Kidney glomerular epithelial cell (primary cell): ENCODE measurements at places on chromosomes 4 and X.
A peak's percentile ranks its signal among the peaks of the same experiment; 100 is the strongest.

- DNase-seq: no peak
These were observed 682.3 kb downstream of the TRIML1 start for GRCh38 chr4:188821500-188821899.

GRCh38 chr4:86894455-86894854 is 2.2 kb upstream of the C4orf36 start:
- no peak for DNase-seq

DNA sequence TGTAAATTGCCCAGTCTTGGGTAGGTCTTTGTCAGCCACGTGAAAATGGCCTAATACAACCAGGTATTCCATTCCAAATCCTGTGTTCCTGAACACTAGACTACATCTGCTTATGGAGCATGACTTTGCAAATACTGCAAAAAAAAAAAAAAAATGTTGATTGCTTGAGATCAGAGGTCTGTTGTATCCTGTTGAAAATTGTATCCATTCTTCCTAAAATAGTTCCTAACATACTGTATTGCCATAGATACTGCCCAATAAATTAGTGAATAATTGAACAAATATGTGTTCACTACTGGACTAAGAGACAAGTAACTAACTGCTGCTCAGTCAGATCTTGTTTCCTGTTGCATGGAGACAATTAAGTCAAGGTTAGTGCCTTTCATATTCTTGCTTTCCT is 164.3 kb upstream of the PABPC4L start:
- DNase-seq: no peak

DNA sequence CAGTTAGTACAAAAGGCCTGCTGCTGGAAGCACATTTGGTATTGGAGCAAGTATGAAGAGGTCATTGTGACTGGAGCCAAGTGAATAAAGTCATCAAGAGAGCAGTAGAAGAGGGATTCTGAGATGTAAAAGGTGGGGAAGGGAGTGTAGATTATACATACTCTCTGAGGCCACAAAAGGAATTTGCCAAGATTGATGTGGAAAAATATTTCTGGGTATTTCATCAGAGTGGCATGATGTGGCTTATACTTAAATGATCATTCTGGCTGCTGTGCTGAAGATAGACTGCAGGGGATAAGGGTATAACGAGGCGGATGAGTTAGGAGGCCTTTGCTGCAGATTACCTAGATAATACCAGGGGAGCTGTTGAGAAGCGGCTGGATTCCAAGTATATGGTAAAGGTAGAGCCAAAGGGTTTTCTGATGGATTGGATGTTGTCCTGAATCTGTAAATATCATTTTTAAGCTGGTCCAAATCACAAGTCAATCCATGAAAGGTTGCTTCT is 231.8 kb upstream of the AGA start:
- DNase-seq: no peak

GRCh38 chr4:167234316-167234881 is at the start of gene SPOCK3:
SPOCK3 (minus strand) TSS chr4:167234494.
- DNase-seq: peak; percentile 42

- no peak for DNase-seq
These were observed 5.1 kb upstream of the RAPGEF2 start for GRCh38 chr4:159097785-159098184.

DNA sequence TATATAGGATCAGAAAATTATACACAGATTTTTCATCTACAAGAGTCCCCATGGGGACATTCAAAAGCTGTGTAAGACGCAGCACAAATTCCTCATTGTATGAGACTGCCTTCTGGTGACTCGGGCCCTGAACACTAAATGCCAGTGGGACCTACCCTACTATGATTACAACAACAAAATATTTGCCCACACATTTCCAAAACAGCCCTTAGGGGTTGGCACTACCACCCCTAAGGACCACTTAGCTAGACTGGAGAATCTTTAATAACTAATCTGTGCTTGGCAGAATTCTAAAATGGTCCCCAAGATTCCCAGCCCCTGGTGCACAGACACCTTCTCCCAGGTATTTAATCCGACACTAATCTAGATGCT is 29.1 kb downstream of the UCHL1 start:
- DNase-seq: no peak
